ENCODE measurements at places on chromosomes 6 and 20.
A peak's percentile ranks its signal among the peaks of the same experiment; 100 is the strongest.

GRCh38 chr6:128417698-128418097 is 102.7 kb downstream of the PTPRK start:
- no peak for DNase-seq

- no peak for DNase-seq
These were observed 1023.3 kb downstream of the EYS start for GRCh38 chr6:64683682-64684081.

DNA sequence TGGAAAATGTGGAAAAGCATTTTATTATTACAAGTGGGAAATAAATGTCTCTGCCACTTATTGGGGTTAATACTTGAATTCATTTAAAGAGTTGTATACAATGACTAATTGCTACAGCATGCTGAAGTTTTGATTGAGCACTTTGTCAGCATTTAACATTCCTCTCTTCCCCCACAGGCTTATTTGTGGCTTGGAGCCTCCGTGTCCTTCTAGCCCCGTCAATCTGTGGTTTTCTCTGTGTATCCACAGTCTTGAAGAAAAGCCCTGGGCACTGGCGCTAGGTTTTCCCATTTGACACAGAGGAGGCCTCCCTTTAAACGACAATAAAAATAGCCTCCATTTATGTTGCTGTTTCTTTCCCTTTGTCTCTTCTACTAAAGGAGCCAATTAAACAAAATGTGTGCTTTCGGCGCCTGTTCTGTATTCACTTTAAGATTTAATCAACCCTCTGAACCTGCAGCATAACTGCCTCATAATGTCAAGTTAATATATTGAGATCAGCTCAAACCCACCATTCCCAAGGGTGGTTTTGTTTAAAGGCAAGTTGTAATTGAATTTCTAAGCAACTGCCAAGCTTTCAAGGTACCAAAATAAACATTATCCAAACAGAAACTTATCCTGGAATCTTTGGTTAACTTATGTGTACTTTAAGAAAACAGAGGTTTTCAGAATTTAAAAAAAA is 326.6 kb upstream of the RNF24 start:
- DNase-seq: no peak

- DNase-seq: no peak
These were observed 4.5 kb downstream of the PDE10A start for GRCh38 chr6:165658395-165659058.

GRCh38 chr6:106098383-106099234 is 12.5 kb downstream of the PRDM1 start:
- peak; percentile 41 for DNase-seq

GRCh38 chr6:146277142-146277541 is 248.3 kb downstream of the GRM1 start:
- no peak for DNase-seq

DNA sequence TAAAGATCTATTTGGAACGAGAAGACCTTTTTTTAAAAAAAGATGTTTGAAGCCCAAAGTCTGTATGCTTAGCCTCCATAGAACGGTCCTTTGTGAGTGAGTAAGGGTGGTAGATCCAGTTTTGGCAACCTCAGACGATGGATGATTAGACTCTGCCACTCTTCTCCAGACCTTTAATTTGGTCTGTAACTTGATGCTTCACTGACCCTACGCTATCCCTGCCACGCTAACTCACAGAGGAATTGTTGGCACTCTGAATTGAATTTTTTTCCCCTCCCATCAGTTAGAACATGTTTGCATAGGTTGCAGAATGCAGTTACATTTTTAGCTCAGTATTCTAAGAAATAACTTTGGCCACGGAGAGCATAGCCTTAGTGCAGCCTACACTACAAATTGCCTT is 15.8 kb upstream of the DEK start:
- DNase-seq: no peak

DNA sequence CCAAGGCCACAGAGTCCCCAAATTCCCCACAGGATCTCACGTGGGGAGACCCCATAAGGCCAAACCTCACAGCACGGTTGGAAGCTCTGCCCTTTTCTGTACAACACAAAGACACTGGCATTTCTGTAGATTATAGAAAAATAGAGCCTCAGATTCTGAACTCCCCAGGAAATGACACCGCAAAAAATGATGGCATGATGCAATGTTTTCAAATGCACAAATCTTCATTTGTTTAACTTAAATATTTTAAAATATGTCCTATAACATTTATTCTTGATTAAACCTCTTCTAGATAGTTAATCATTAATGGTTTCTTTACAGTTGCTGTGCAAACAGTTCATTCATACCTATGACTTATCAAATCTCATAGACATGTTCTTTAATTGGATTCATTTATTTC is 33.8 kb downstream of the SIM1 start:
- no peak for DNase-seq

DNA sequence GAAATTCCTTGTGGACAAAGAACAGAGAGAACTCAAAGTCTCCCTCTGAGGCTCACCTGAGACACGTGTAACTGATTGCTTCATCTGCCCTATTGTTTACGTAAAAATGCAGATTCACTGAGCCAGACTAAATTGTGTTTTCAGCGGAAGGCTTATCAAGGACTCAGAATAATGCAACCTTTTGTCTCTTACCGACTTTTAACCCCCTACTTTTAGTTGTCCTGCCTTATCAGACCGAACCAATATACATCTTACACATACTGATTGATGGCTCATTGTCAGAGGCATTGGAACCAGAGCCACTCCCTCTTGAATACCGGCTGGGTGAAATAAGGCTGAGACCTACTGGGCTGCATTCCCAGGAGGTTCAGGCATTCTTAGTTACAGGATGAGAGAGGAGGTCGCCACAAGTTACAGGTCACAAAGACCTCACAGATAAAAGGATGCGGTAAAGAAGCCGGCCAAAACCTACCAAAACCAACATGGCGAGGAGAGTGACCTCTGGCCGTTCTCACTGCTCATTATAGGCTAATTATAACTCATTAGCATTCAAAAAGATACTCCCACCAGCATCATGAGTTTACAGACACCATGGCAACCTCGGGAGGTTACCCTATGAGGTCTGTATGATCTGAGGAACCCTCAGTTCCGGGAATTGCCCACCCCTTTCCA is 95.5 kb upstream of the ZNF184 start:
- DNase-seq: no peak

DNA sequence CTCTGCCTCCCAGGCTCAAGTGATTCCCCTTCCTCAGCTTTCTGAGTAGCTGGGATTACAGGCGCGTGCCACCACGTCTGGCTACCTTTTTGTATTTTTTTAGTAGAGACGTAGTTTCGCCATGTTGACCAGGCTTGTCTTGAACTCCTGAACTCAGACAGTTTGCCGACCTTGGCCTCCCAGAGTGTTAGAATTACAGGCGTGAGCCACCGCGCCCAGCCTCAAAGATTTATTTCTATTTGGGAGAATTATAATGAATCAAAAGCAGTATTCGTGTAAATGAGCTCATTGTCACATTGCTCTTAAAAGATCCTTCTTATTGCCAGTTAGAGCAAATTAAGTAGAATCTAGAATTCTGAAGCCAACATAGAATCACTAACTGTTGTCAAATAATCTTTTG is 9.4 kb upstream of the ZNF343 start:
- DNase-seq: no peak

- no peak for DNase-seq
These were observed 34.1 kb upstream of the LAMA4 start for GRCh38 chr6:112288475-112288874.

GRCh38 chr6:154249499-154250298 is 106.9 kb downstream of the IPCEF1 start:
- no peak for DNase-seq

GRCh38 chr6:14701946-14702345 is 543.9 kb upstream of the JARID2 start:
- no peak for DNase-seq

DNA sequence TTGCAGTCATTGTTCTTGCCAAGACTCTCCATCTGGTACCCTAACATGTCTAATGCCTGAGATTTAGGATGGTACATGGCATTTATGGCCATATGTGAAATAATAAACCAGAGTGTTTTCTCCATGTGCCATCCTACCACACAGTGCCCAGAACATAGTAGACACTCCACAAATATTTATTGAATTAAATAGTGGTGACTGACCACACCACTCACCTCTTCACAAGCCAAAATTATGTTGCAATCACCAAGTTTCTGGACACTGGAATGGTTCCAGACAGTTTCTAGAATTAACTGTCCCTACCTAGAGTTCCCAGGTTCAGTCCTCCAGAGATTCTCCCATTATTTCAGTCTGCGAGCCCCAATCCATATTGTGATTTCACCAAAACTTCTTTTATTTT is 427.3 kb downstream of the KIF16B start:
- no peak for DNase-seq

GRCh38 chr6:149907317-149907716 is 9.4 kb upstream of the RAET1E start:
- no peak for DNase-seq

DNA sequence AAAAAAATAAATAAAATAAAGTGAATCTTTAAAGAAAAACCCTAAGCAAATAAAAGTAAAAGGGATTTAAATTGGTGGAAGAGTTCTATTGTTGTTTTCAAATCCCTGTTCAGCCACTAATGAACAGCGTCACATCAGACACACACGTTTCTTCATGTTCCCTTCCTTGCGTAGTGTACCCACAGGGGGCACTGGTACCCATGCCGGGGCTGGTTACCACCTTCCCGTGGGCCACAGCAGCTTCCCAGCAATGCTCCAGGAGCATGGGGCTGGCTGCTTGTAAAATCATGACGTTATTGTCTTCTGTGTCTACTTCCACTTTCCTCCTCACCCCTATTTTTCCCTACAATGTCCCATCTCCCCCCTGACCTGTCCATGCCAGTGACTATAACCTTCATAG is 988.7 kb downstream of the KIF16B start:
- DNase-seq: no peak

- DNase-seq: no peak
These were observed 11.0 kb downstream of the ENTPD6 start for GRCh38 chr20:25206548-25206947.

DNA sequence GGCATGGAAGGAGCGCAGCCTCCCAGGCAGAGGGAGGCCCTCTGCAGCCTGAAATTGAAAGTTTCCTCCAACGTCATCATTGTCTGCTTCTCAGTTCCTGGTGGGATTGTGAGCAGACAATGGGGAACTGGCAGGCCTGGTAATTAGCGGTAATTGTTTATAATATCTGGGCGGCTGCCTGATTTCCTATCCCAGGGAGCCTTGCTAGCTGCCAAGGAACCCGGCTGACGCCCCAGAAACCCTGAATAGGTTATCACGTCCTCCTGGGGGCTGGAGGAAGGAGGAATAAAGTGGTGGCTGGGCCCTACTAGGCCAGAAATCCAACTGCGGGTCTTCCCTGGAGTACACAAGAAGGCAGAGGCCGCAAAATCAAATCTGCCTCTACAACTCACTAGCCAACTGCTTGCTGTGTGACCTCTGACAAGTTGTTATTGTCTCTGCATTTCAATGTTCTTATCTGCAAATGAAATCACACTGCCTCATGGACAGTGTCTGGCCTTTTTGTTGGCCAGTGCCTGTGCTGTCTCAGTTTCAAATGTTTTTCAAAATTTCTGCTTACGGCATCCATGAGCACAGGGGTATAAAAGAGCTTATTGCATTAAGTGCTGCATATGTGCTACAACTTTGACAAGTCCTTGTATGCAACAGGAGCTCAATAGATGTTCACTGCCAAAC is 16.9 kb downstream of the KCNK15 start:
- no peak for DNase-seq

DNA sequence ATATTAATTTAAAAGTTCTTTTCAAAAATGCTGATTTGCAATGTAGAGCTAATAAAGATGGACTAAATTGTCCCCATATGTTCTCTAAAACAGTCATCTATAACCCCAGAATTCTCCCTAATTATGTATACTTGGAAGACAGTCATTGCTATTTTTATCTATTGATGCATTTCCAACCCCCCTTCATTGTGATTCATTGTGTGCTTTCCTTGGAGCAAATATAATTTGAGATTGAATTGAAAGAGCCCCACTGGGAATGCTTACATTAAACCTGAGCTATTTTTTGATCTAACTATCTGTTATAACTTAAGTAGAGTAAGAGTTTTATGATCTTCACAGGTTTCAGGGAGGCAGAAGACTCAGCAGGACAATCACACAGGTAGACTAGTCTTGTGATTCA is 73.7 kb upstream of the PTCHD4 start:
- no peak for DNase-seq

- DNase-seq: no peak
These were observed 22.5 kb upstream of the PRND start for GRCh38 chr20:4699216-4699615.

DNA sequence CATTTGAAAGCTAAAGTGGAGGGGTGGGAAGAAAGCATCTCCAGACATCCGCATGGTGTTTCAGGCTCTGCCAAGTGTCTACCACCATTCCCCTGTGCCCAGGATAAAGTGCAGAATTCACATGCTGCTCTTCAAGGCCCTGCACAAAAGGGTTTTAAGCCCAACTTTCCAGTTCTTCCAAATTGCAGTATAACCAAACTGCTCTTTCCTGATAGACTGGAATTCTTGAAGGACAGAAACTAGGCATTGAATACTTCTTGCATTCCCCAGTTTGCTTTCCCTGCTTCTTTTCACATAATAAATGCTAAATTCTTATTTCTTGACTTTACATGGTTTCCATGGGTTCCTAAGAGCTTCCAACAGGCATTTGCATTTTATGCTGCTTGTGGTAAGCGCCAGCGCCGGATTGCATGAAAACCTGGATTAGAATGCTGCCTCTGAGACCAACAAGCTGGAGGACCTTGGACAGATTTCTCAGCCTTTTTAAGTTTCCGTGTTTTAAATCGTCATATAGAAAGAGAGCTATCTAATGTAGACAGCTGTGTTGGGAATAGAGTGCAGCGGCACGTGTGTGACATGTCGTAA is 7.9 kb downstream of the SOX4 start:
- no peak for DNase-seq

GRCh38 chr20:1401451-1401907 is 8.6 kb upstream of the FKBP1A start:
- no peak for DNase-seq

- DNase-seq: no peak
These were observed 33.9 kb upstream of the TPBG start for GRCh38 chr6:82329766-82330165.

DNA sequence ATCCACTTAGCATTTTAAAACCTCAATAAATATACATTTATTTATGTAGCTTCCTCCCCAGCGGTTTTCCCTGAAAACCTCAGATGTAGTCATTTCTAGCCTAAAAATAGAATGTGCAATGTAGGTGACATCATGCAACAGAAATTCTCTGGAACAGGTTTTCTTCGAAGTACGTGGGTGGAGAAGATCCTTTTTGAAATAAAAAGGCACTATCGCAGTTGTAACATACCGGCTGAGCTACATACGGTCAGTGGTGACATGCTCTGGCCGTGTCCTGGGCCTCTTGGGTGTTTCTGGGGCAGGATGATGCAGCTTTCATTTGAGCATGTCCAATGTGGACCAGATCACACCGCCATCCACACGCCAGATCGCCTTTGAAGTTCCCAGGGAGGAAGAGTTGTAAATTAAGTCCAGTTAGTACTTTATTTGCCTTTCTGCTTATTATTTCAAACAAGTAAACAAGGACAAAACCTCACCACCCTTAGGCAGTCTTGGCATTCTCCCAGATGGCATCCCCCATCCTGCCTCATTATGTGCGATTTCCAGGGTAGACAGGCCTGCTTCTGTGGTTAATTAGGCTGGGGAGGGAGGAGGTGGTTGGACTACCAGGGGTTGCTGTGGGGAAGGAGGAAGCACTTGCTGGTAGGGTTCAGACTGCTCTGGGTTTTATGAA is 109.5 kb upstream of the CLDN20 start:
- no peak for DNase-seq

- DNase-seq: no peak
These were observed 24.2 kb upstream of the PNPLA1 start for GRCh38 chr6:36245572-36246061.

Measured in activated CD8-positive, alpha-beta memory T cell treated with anti-CD3 and anti-CD28 coated beads for 1 hour (primary cell).